ENCODE measurements at places on chromosomes 4 and X. TPM values are rescaled to one million over a fixed set of nuclear protein-coding genes. Genes with fewer than 3 reads are reported as not detected.

DNA sequence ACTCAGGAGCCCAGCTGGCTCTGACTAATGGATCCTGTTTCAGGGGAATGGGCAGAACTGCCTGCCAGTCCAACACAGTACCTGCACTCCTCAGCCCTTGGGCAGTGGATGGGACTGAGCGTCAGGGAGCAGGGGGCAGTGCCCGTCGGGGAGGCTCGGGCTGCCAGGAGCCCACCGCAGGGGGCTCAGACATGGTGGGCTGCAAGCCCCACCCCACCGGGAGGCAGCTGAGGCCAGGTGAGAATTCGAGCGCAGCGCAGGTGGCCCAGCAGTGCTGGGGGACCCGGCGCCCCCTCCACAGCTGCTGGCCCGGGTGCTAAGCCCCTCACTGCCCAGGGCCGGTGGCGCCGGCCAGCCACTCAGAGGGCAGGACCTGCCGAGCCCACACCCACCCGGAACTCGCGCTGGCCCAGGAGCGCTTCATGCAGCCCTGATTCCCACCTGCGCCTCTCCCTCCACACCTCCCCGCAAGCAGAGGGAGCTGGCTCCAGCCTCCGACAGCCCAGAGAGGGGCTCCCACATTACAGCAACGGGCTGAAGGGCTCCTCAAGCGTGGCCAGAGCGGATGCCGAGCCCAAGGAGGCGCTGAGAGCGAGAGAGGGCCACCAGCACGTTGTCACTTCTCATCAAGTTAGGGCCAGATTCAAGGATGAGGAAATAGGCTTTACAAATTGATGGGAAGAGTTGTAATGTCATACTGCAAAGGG lies 668.8 kb downstream of the GALNTL6 start:
- DNase-seq, result no peak

NFKB1 gene
- 19.0 TPM for total RNA-seq

DRD5 gene
- not detected for total RNA-seq

CHST7 gene
- total RNA-seq, result 13.8 TPM

KLHL4 gene
- total RNA-seq, result 0.92 TPM
